ENCODE measurements at places on chromosomes 4 and X. TPM values are rescaled to one million over a fixed set of nuclear protein-coding genes. Genes with fewer than 3 reads are reported as not detected.

The ASIC5 gene
- total RNA-seq, result not detected

The MAMLD1 gene
- 4.5 TPM for total RNA-seq

The BEX4 gene
- total RNA-seq, result 33.6 TPM

The MAGEA3 gene
- not detected for total RNA-seq

The NFXL1 gene
- 10.4 TPM for total RNA-seq

The BEX1 gene
- total RNA-seq, result 1.4 TPM

The F8 gene
- total RNA-seq, result 184 TPM

The HADH gene
- total RNA-seq, result 154 TPM

The XAGE1A gene
- not detected for total RNA-seq
